HFF-Myc (cell line): ENCODE measurements at places on chromosomes 4 and X.

- DNase-seq = no peak
Measured at GRCh38 chr4:89166971-89167475, 55.7 kb downstream of the TIGD2 start.

GRCh38 chr4:145792429-145792828 lies 112.5 kb downstream of the C4orf51 start:
- no peak for DNase-seq

- DNase-seq = no peak
Measured at GRCh38 chr4:69104719-69105275, 8.5 kb downstream of the UGT2B7 start.

DNA sequence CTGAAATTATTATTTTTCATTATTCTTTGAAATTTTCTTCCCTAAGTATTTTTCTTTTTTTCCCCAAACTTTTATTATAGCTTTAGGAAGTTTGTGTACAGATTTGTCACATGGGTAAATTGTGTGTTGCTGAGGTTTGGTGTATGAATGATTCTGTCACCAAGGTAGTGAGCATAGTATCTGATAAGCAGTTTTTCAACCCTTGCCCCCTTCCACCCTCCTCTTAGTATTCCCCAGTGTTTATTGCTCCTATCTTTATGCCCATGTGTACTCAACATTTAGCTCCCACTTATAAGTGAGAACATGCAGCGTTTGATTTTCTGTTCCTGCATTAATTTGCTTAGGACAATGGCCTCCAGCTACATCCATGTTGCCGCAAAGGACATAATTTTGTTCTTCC lies 103.9 kb upstream of the MAGEB2 start:
- DNase-seq = no peak

GRCh38 chrX:35382966-35383365 lies 415.2 kb upstream of the MAGEB16 start:
- DNase-seq = no peak

GRCh38 chr4:86594559-86595425 lies 677 bp downstream of the PTPN13 start:
- peak; percentile 89 for DNase-seq

- DNase-seq = no peak
Measured at GRCh38 chrX:2863646-2864045, 34.9 kb downstream of the GYG2 start.

GRCh38 chr4:146643812-146644401 lies 5.2 kb downstream of the POU4F2 start:
- DNase-seq = peak; percentile 14

DNA sequence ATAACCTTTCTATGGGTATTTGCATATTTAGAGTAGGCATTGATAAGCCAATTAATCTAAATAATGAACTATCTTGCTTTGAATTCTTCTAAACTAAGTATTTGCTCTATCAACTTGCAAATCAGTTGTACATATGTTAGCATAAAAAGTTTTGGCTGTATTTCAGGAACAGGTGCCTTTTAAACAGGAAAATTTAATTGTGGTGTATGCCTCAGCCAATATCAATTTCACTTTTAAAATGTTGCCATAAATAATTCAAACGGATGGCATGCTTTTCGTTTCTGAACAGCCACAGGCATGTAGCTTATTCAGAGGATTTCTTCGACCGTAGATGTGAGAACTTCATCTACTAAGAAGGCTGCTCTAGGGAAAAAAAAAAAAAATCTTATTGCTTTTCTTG lies 99.9 kb downstream of the DCLK2 start:
- no peak for DNase-seq

GRCh38 chrX:19462879-19463278 lies 52.4 kb downstream of the MAP3K15 start:
- DNase-seq = no peak

GRCh38 chr4:90237751-90238530 lies 110.7 kb downstream of the CCSER1 start:
- no peak for DNase-seq

DNA sequence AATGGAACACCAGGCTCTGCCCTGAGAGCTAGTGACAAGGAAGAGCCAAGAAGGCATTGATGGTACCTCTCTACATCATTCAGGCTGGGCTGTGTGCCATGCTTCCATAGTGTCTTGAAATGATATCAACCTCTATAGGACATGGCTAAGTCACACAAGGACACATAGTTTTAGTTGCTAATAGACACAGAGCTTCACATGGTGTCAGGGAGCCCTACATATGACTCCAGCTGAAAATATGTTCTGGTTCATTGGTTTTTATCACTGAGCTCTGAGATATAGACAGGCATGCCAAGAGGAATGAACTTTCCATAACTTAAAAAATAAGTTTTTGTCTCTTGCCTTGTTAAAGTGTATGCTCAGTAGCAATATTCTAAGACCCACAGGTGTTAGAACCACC lies 72.1 kb upstream of the PRKG2 start:
- DNase-seq = no peak

GRCh38 chr4:127782275-127783025 lies at the start of gene HSPA4L:
HSPA4L (plus strand) TSS chr4:127782322; CDS start chr4:127782551, 229 bp downstream.
- DNase-seq = peak; percentile 3

- peak; percentile 79 for DNase-seq
Measured at GRCh38 chr4:10611673-10612072, 72.9 kb downstream of the CLNK start.

DNA sequence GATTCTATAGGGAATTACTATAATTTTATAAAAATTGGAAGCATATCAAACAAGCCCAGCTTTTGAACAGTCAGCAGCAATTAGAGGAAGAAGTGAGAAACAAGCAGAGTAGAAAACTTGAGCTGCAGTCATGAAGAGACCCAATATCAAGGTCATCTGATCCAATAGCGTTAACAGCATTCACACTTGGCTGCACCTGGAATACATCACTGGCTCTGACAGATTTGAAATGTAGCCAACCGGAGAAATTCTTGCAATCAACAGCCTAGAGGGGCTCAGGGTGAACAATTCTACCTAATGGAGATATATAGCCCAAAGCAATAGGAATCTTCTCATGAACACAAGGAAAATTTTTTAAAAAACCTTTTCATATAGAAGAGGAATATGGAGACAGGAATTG lies 13.6 kb downstream of the DDX53 start:
- no peak for DNase-seq

DNA sequence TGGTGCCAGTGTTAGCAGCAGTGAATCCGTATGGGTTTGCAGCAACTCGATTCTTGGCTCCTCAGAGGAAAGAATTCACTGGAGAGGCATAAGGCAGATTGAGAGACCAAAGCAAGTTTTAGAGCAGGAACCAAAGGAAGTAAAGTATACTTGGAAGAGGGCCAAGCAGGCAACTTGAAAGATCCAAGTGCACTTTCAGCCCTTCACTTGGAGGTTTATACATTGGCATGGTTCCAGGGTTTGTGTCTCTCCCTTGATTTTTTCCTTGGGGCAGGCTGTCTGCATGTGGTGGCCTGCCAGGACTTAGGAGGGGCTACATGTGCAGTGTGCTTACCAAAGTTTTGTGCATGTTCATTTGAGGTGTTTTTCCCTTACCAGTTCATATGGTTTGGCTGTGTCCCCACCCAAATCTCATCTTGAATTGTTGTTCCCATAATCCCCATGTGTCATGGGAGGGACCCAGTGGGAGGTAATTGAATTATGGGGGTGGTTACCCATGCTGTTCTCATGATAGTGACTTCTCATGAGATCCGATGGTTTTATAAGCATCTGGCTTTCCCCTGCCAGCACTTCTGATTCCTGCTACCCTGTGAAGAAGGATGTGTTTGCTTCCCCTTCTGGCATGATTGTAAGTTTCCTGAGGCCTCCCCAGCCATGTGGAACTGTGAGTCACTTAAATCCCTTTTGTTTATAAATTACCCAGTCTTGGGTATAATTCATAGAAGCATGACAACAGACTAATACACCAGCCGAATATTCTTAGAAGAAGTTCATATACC lies 86.2 kb upstream of the TSPAN5 start:
- DNase-seq = no peak

- DNase-seq = no peak
Measured at GRCh38 chr4:168853770-168854169, 156.3 kb downstream of the CBR4 start.

GRCh38 chr4:129342819-129343408 lies 247.0 kb downstream of the C4orf33 start:
- no peak for DNase-seq

DNA sequence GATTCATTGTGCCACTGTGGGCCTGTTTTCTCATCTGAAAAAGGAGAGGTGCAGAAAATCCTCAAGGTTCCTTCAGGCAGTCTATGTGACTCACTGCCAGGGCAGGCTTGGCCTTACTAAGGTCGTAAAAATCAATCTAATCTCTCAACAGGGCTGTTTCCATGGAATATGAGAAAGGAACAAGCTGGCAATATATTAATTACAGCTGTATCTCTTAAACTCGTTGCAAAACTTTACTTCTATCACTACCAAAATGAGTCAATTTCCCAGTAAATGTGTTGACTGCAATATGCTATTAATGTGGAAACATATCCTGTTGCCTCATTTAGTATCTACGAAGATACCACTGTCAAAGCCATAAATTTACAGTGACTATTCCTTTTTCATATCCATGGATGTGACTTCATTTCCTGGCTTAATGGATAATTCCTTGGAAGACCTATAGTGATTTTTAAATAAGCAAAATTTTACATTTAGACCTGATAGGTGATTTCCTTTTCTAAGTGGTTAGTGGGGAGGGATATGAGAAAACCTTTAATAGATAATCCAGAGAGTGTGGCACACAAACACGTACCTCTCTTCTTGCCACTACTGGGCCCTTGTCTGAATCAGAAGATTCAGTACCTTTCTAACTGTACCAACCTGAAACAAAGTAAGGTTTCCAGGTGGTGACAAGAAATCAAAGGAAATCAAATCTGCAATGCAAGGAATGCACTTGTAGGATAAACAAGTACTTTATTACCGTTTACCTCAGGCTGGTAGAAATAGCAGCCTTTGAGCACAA lies 127.4 kb upstream of the FTHL17 start:
- DNase-seq = no peak

GRCh38 chr4:9979101-9979701 lies 42.1 kb downstream of the SLC2A9 start:
- no peak for DNase-seq

DNA sequence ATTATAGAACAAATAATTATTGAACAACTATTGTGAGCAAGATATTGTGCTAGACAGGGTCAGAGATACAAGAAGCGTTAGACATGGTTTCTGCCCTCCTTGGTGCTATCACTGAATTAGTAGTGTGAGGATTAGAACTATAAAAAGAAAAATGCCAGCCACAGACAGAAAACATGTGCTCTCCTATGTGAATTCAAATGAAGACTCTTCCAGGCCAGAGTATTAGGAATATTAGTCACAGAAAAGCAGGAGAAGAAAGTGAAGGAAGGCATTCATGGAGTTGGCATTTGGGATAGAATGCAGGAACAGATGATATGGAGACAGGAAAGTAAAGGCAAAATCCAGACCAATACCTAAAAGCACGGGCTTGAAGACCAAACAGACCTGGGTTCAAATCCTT lies 179.6 kb upstream of the TENM3 start:
- no peak for DNase-seq

- DNase-seq = peak; percentile 55
Measured at GRCh38 chr4:16659079-16659478, 239.4 kb downstream of the LDB2 start.

DNA sequence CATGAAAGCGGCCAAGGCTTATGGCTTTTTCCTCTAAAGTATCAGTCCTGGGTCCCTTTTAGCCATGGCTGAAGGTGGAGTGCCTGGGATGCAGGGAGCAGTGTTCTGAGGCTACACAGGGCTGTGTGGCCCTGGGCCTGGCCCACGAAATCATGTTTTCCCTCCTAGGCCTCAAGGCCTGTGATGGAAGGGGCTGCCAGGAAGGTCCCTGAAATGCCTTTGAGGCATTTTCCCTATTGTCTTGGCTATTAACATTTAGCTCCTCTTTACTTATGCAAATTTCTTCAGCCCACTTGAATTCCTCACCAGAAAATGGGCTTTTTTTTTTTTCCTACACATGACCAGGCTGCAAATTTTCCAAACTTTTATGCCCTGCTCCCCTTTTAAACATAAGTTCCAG lies 657.0 kb downstream of the DACH2 start:
- no peak for DNase-seq

DNA sequence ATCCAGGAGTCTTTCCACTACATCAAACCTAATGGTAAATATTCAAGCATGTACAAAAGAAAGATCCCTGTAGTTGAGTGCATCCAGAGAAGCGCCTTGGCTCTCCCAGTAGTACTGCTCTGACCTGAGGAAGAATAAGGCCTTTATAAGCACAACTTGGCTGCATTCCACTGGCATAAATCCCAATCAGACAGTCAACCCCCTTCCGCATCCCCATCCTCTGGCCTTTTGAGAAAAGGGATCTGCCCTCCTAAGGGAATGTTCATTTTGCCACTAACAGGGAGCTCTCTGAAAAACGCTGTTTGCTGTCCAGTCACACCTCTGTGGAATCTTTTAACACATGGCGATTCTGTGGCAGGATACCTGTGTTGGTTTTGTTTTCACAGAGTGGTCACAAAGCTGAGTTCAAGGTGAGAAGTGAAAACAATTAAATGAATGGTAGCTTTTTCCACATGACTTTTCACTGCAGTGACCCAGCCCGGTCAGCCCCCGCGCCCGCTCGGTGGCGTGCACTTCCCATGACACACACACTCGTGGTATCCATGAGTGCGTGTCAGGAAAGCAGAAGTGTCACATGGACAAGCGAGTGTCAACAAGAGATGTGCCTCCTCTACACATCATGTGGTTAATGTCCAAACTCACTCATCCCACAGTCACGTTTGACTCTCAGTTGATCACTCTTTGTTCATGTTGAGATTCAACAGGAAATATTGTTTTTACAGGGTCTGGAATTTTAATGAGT lies 112.2 kb upstream of the ENPP6 start:
- DNase-seq = no peak

DNA sequence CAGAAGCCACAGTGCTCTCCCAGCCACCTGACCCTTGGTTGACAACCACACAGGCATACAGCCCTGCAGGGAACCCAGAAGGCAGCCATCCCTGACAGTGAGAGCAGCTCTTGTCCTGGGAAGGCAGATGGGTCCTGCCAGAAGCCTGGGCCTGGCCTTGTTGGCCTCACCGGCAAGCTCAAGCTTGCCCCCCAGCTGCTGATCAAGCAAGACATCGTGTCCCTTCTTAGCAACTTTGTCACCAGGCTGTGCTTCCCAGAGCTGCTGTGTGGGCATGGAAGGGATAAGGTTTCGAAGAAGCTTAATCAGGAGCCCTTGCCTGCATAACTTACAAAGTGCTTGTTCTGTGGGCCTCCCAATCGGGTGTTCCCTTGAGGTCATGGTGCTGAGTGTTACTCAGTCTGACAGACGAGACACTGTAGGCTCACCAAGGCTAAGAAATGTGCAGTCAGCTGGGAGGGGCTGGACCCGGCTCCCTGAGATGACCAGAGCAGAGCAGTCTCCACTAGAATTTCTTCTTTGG lies 6.8 kb upstream of the ABLIM2 start:
- DNase-seq = no peak
